Occipital lobe (tissue), 3 donors: ENCODE measurements at places on chromosomes 7 and 10.

- DNase-seq = no peak
Measured at GRCh38 chr7:7265081-7266075, 83.0 kb downstream of the C1GALT1 start.

GRCh38 chr10:71964743-71965515, 734 bp downstream of the CHST3 start:
- peak; percentile 42 for DNase-seq

GRCh38 chr10:71634531-71635164, 84.9 kb downstream of the C10orf105 start:
- DNase-seq = no peak

- DNase-seq = no peak
Measured at GRCh38 chr7:158582089-158582456, 5.5 kb downstream of the PTPRN2 start.

DNA sequence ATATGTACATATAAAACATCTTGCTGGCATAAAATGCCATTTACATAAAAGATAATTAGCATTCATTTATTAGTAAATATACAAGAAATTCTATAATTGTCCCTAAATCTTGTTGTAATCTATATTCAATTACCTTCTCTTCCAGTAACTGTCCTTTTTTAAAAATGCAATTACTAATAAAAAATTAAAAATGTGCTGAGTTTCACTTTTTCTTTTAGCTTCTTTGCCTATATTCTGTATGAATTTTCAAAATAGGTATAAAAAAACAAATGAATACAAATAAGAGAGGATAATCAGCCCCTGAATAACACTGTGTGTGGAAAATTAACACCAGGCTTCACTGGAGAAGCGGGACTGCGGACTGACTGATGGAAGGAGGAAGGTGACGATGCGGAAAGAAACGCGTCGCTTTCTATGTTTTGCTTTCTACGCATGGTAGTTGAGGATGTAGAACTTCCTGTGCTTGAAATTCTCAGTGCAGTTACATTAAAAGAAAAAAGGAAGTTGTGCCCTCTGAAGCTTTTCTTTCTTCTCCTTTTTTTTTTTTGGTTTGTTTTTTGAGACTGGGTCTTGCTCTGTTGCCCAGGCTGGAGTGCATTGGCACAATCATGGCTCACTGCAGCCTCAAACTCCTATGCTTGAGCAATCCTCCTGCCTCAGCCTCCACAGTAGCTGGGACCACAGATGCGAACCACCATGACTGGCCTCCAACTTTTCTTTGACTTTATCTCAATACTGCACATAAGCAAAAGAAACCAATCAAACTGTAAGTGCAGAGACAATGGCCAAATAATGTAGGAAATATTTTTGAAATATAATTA, 7.4 kb upstream of the ZMYND11 start:
- DNase-seq = no peak

DNA sequence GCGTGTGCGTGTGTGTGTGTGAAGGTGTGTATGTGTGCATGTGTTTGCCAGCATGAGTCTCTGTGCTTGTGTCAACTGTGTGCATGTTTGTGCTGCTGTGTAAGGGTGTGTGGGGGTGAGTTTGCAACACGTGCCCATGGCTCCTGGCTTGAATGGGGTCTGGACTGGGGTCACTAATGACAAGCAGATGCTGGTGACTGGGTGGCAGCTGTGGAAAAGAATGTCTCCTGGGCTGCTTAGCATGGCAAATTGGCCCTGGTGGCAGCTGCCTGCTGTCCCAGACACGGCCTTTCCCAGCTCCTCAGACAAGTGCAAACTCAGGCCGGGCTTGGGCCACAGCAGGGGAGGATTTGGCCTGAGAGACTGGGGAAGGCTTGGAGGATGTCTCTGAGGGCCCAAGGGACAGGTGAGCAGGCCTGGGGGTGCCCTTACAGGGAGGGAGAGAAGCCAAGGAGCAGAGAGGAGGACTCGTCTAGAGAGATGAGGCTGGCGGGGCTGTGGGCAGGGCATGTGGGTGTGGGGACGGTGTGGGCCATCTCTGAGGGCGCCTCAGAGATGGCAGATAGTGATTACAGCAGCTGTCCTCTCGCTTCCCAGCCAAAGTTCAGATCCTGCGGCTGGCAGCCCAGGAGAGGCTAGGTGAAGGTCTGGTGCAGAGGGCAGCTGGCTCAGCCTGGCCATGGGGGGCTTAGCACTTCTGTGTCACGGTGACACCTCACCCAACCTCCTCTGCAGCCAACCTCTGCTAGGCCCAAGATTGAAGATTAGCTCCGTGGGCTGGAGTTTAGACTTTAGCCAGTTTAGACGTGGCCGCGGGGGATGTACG, 1.5 kb downstream of the AQP1 start:
- no peak for DNase-seq

DNA sequence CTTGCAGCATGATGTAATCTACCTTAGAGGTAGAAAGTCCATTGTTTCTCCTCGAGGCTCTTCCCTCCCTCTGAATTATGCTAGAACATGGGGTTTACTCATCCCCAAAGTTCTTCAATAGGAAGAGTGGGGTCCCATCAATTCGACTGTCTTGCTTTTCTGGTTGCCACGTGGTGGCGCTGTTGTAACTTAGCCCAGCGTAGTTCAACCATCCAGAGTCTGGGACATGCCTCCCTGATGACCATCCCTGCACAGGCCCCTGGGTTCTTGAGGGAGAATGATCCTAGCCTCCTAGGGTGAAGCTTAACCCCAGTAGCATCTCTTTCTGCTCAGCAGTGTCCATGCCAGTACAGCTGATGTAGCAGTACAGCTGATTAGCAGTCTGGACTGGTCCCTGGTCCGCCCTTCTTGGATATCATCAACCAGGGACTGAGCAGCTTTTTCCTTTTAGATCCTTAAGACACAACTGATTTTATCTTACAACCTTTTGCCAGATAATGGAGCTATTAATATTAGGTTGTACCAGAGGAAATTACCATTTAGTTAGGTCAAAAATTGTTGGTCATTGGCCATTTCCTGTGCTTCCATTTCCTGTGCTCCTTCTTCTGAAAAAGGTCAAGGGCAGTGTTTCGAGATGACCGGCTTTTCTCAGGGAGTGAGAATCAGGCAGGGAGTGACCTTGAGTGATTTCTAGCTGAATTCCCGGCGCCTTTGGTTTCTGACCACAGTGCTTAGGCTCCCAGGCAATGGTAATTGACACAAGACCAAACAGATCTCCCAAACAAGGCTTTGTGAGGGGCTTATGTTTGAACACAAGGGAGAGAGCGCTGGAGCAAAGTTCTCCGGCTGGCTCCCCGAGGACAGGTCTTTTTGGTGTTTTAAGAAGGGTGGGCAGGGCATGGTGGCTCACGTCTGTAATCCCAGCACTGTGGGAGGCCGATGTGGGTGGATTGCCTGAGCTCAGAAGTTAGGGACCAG, 65.4 kb downstream of the TACC2 start:
- no peak for DNase-seq

DNA sequence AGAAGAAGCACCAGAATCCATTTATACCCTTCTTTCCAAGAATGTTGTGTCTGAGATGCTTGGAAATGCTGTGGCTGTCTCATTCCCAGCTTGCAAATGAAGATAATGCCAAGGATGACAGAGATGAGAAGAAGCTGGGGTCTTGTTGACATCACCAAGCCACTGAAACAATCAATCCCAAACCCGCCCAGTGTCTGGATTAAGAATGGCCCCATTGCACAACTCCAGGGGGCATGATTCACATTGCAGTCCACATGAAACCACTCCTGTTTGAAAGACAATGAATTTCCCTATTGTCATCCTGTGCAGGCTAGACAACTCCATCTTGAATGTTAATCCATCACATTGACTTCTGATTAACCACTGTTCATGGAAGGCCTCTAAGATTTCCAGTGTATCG, 28.6 kb downstream of the SORBS1 start:
- no peak for DNase-seq
